Stimulated activated CD4-positive, alpha-beta T cell treated with anti-CD3 and anti-CD28 coated beads, Interleukin-1b, Interleukin-23, amount 100 ng/mL, for 4 hours (primary cell): ENCODE measurements at places on chromosomes 1 and 21.

DNA sequence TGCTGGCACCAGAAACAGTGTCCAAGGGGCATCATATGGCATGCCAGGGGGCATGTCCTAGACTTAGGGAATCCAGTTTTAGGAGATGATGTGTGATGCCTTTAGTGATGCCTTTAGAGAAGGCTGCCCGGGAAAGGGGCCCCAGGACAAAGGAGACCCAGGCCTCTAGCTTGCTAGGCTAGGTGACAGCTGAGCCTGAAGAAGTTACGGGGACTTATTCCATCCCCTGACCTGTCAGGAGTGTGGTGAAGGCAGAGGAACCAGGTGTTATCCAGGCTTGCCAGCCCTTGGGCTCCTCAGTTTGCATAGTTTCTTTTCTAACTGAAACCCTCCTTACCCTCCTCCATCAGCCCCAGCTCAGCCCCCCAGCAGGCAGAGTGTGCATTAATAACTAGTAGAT is 269.7 kb upstream of the CSF3R start:
- no peak for DNase-seq

DNA sequence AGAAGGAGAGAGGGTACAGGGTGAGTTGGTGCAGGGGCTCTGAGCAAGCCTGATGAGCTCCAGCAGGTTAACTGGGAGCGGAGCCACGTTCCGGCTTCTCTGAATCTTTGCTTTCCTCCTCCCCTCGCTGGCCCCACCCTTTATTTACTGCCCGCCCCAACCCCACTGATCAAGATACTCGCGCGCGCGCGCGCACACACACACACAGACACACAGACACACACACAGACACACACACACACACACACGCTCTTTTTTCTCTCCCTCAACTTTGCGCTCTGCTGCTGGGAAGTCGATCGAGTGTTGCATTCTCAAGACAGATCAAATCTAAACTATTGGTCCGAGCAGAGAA is at the start of gene GRIK1:
GRIK1 (minus strand) TSS at position 73 of the 352 bp plus-strand sequence.
- no peak for DNase-seq

DNA sequence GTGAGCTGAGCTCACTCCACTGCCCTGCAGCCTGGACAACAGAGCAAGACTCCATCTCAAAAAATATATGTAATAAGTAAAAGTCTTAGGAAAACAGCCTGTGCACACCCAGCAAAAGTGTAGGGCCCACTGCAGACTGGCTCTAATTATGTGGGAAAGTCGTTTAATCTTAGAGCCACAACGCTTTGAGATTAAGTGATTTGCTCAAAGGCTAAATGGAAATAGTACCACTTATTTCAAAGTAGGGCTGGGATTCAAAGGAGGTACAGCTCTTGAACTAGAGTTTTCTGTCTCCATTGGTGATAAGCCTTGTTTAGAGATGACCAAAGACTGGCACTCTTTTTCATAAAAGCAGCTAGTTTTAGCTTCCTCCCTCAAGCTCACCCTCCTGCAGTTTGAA is 2.2 kb downstream of the TACSTD2 start:
- no peak for DNase-seq

DNA sequence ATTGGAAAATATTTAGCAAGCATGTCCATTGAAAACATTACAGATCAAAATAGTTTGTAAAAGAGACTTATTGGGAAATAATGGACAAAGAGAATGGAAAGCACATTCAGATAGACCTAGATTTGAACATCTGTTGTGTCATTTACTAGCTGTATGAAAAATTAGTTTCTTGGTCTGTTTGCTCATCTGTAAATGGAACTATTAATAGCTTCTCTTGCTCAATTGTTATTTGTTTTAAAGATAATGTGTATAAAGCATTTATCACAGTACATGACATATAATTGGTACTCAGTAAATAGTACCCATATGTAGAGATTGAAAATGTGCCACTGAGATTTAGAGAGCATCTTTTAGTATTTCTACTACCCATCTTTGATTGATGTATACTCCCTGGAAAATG is 25.9 kb downstream of the RPAP2 start:
- DNase-seq, result no peak

- no peak for DNase-seq
Observed at GRCh38 chr21:34974162-34974981, 74.7 kb downstream of the RUNX1 start.

DNA sequence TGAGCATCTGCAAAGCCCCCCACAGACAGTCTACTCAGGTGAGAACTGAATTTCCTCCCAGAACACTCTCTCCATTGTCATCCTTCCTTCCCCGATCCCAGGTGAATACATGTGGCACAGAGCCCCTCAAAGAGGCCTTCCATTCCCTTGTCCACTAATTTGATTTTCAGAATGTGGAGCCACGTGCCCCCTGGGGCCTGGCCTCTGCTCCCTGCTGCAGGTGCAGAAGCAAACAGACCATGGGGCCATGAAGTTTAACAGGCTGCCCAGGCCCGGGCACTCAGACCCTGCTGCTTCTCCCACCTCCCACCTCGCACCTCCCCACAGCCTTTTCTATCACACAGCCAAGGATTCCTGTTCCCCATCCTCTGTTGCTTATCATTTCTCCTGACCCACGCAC is 243.8 kb upstream of the RAB4A start:
- no peak for DNase-seq

GRCh38 chr1:15038232-15039016 is 115.1 kb upstream of the TMEM51 start:
- no peak for DNase-seq

DNA sequence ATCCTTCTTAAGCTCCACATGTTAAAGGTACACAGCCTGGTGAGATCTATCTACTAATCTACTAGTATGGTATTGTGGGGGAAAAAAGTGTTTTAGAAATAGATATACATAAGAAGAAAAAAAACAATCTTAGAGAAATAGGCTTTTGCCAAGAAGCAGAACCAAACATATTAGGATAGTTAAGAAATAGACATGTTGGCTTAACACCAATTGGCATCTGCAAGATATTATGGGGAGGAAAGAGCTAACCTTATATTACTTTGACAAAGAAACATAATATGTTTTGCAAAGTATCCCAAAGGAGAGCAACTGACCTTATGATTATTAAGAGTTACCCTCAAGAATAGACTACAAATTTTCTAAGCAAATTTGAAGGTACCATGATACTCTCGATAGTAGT is 202.9 kb downstream of the BRINP3 start:
- DNase-seq, result no peak

GRCh38 chr1:116537898-116538297 is 32.9 kb downstream of the CD58 start:
- DNase-seq, result no peak

- DNase-seq, result peak; percentile 72
Observed at GRCh38 chr1:2414297-2414958, 2.1 kb upstream of the PEX10 start.

GRCh38 chr1:77925956-77926355 is 37.5 kb downstream of the NEXN start:
- DNase-seq, result no peak

DNA sequence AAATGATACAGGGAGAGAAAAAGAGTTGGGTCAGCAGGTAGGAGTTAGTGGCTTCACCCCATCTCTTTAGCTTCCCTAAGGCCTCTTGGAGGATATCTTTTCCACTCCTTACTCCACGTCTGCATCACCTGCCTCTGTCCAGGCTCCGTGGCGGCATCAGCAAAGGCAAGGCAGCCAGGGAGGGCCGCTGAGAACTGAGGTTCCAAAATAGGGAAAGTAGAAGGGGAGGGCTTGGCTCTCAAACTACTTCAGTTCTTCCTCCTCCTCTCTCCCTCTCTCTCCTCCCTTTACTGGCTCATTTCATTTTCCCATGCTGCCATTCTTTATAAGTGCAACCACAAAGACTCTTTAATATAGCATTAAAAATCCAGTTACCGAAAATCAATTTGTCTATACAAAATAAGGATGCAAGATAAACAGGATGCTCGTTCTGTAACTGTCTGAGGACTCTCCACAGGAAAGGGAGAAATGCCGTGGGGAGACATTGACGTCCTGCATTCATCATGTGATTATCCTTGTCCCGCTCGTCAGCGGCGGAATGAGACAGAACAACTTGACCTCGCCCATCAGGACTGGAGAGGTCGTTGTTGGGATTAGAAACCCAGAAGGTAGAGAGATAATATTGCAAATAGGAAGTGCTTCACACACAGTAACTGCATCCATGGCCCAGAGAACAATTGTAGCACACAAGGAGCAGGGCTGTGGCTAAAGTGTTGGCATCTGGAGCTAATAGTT is 3.1 kb upstream of the MT1HL1 start:
- DNase-seq, result no peak
